Thyroid gland (tissue), 4 donors: ENCODE measurements at places on chromosomes 16 and 17. TPM values are rescaled to one million over a fixed set of nuclear protein-coding genes. Genes with fewer than 3 reads are reported as not detected.

DNA sequence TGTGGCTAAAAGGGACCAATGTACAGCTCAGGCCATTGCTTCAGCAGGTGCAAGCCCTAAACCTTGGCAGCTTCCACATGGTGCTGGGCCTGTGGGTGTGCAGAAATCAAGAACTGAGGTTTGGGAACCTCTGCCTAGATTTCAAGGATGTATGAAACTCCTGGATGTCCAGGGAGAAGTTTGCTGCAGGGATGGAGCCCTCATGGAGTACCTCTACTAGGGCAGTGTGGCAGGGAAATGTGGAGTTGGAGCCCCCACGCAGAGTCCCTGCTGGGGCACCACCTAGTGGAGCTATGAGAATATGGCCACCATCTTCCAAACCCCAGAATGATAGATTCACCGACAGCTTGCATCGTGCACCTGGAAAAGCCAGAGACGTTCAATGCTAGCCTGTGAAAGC is 13.0 kb downstream of the EFCAB5 start:
- H3K27me3 ChIP-seq, result no peaks in the 10 kb centered on the region
- no peaks in the 10 kb centered on the region for H3K36me3 ChIP-seq

- H3K36me3 ChIP-seq, result no peaks in the 10 kb centered on the region
- no peak overlapping the region for H3K27ac ChIP-seq
- H3K4me3 ChIP-seq, result no peak overlapping the region
- H3K27me3 ChIP-seq, result no peaks in the 10 kb centered on the region
- no peaks in the 10 kb centered on the region for H3K4me1 ChIP-seq
These were observed 74.8 kb downstream of the HS3ST2 start for GRCh38 chr16:22888791-22889190.

GRCh38 chr17:75459590-75460267 is 3.3 kb downstream of the TMEM94 start:
- H3K27me3 ChIP-seq, result no peaks in the 10 kb centered on the region
- no peaks in the 10 kb centered on the region for H3K36me3 ChIP-seq
- no peak overlapping the region for H3K4me3 ChIP-seq
- H3K4me1 ChIP-seq, result peaks cover 7% of the 10 kb centered on the region

The SCGB1C2 gene
- not detected for total RNA-seq

The PRPSAP2 gene
- 50.9 TPM for total RNA-seq
